Adrenal gland (tissue), 19 donors: ENCODE measurements at places on chromosomes 3 and 15. TPM values are rescaled to one million over a fixed set of nuclear protein-coding genes. Genes with fewer than 3 reads are reported as not detected.

Gene SAXO2
- polyA plus RNA-seq = 2.1 TPM

Gene GABRR3
- polyA plus RNA-seq = not detected

Gene GCNT3
- 5.4 TPM for polyA plus RNA-seq

Gene DGKG
- 4.3 TPM for polyA plus RNA-seq

Gene TMEM212
- not detected for polyA plus RNA-seq

Gene HIGD2B
- not detected for polyA plus RNA-seq

Gene STRA6
- polyA plus RNA-seq = 11.7 TPM

Gene CDV3
- 309 TPM for polyA plus RNA-seq

Gene CIDEC
- polyA plus RNA-seq = 108 TPM

Gene RNU5B-1
- not detected for polyA plus RNA-seq

Gene IL16
- polyA plus RNA-seq = 3.7 TPM

Gene GAP43
- 0.40 TPM for polyA plus RNA-seq

Gene PPP2R3A
- polyA plus RNA-seq = 20.6 TPM

Gene C3orf20
- polyA plus RNA-seq = not detected

Gene CYP11A1
- polyA plus RNA-seq = 738 TPM

Gene PCSK6
- polyA plus RNA-seq = 2.0 TPM

Gene PIERCE2
- polyA plus RNA-seq = 3.5 TPM

Gene ZNF445
- 4.7 TPM for polyA plus RNA-seq

Gene LEKR1
- polyA plus RNA-seq = 1.1 TPM

Gene ACOX2
- polyA plus RNA-seq = 65.5 TPM

Gene LRTM1
- 0.16 TPM for polyA plus RNA-seq

Gene PRRT3
- polyA plus RNA-seq = 2.2 TPM

Gene AMT
- 18.9 TPM for polyA plus RNA-seq

Gene ZSCAN2
- polyA plus RNA-seq = 3.8 TPM

Gene GABRB3
- polyA plus RNA-seq = 1.1 TPM

Gene CFAP100
- polyA plus RNA-seq = not detected

Gene CCR8
- polyA plus RNA-seq = not detected

Gene RAD51
- polyA plus RNA-seq = 0.82 TPM

Gene HRG
- 0.26 TPM for polyA plus RNA-seq

Gene OIP5
- 1.9 TPM for polyA plus RNA-seq

Gene AP4E1
- polyA plus RNA-seq = 10.1 TPM

Gene GOLGA6B
- not detected for polyA plus RNA-seq

Gene EIF2A
- 62.3 TPM for polyA plus RNA-seq
